DMS79 treated with DMSO at 0.1 percent for 48 hours (cell line): ENCODE measurements at places on chromosomes 4 and X.
A peak's percentile ranks its signal among the peaks of the same experiment; 100 is the strongest.

- no peak for DNase-seq
These were observed 61.4 kb downstream of the HTRA3 start for GRCh38 chr4:8330821-8331574.

DNA sequence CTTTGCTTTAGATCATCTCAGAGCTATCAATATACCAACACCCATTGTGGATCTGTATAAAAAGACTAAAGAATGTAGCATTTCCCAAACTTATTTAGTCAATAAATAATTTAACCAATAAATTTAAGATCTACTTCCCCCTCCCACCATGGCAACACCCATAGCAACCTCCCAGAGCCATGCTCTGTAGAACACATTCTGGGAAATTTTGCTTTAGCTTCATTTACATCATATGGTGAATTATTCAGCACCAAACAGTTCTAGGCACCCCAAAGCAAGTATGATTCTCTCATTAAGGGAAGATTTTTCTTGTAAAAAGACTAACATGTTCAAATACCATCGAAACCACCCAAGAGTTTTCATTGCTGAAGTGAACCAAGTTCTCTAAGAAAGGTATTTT, 80.5 kb upstream of the GPR34 start:
- no peak for DNase-seq

GRCh38 chr4:113285501-113285900, 236.0 kb downstream of the ANK2 start:
- DNase-seq = no peak

GRCh38 chr4:145196747-145197146, 16.4 kb upstream of the OTUD4 start:
- DNase-seq = peak; percentile 11

- no peak for DNase-seq
These were observed 35.5 kb downstream of the TBC1D9 start for GRCh38 chr4:140720387-140721304.

- no peak for DNase-seq
These were observed 8.8 kb downstream of the PLA2G12A start for GRCh38 chr4:109721033-109721432.

DNA sequence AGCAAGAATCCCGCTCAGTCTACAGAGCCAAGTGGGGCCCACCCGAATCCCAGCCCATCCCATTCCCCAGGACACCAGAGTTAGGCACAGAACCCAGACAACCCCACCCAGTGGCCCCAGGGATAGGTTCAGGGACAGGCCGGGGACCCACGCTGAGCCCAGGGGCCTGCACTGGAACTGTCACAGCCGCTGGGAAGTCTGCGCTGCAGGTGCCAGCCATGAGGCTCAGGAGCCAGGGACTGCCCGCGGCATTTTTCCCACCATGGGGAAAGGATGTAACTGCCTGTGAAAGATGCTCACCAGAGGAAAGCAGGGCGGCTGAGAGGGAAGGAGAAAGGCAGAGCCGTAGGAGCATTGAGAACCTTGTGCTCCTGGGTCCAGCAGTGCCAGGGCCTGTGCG, 12.0 kb downstream of the EVC2 start:
- DNase-seq = no peak

GRCh38 chrX:150032742-150033141, 94.5 kb upstream of the EOLA2 start:
- DNase-seq = peak; percentile 69

GRCh38 chr4:95215043-95215442, 333.7 kb downstream of the UNC5C start:
- DNase-seq = no peak

DNA sequence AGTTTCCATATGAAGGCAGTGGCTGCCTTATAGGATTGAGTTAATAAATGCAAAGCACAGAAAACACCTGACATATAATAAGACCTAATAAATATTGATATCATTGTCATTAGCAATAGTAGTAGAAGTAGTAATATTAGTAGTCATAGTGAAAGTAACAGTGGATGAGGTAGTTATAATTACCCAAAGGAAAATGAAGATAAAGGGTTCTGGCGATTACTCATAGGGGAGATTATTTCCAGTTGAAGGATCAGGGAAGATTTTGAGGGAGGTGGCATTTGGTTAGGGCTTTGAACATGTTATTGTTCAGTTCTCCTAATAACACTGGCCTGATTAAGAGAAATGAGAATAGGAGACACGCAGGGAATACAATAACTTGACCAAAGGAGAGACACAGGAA, 131.9 kb upstream of the GPRIN3 start:
- no peak for DNase-seq

DNA sequence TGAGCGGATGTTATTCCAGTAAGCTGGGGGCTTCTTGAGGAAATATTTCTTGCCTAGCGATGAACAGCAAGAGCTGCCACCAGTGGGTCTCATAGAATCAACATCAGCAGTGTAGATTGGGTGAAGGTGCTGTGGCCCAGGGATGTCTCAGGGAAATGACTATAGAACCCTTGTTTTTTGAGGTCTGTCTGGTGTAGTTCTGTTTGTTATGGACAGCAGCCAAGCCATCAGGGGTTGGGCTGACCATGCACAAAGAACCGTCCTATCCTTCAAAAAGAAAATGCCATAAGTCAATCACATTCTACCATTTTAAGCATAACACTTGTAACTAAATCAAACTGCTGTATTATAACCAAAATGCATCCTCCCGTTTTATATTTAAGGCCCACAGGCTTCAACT, 17.3 kb upstream of the C1GALT1C1 start:
- DNase-seq = no peak

- peak; percentile 78 for DNase-seq
These were observed at the start of gene MAGED1 for GRCh38 chrX:51892921-51893745. TSS of gene MAGED1 (plus strand) at chrX:51893623. CDS start at chrX:51894305, 682 bp downstream.

- DNase-seq = no peak
These were observed 48.9 kb upstream of the GRID2 start for GRCh38 chr4:92254767-92255442.

GRCh38 chrX:19887911-19888879, 795 bp upstream of the SH3KBP1 start:
- peak; percentile 3 for DNase-seq

DNA sequence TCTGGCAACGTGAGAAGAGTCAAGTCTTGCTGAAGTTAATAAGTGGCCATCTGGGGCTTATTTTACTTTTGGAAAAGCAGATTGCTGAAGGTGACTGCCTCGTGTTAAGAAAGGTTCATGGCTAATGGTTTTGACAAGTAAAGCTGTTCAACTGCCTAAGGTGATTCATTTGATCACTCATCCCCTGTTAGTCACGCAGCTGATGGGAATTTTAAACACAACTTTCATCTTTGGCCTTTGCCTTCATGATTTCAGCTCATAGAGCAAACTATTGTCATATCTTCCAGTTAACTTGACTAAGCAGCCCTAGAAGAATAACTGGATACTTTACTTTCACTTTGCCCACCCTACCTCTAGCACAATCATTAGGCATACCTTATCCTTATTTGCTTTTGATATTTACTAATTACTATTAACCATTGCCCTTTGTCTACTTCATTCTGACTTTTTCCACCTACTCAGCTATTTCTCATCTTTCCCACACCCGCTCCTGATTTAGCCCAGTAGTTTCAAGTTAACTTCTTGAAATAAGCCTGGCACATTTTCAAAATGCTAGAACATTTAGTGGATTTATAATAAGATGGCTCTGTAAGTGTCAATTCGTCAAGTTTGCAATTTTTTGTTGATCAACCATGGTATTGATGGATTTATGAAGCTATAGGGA, 170.6 kb upstream of the S100G start:
- no peak for DNase-seq

DNA sequence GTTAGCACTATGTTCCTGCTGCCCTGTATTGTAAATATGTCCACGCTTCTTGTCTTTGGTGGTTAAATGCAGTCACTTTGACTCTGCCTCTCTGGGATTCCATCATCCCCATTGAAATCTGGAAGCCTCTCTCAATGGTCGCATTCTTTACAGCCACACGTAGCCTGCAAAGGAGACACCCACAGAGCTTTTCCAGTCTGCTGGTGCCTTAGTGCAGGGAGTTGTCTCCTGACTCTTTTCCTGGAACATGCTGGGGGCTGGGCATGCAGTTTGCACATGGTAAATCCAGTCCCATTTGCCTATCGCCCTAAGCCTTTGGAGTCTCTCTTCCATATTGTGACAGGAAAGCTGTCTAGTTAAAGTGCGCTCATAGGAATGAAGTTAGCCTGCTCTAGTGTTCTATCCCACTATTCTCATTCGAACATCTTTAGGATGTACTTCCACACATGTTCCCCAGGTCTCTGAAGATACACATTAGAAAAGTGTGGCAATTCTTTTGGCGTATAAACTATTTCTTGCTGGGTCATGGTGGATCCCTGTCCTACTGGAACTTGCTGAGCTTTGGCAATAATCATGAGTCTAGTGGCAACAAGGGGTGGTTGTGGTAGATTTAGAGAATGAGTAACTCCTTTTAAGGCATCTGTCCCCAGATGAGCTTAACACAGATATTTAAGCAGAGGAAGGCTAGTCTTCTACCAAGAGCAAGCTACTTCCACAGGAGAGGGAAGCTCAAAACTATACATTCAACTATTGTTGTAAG, 33.7 kb downstream of the COQ2 start:
- DNase-seq = no peak

DNA sequence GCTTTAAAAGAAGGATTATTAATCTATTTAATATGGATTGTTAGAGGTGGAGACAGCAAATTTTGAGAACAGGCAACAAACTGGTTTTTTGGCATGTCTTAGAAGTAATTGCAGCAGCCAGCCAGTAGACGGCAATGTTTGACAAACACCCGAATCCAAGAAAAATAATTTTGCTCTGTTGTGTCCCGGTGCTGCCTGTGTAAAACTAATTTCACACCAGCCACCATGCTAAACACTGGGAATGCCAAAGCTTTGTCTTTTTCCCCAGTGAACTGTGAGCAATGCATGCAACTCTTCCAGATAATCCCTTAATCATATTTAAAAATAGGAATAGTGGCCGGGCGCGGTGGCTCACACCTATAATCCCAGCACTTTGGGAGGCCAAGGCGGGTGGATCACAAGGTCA, 25.9 kb downstream of the SMIM31 start:
- peak; percentile 8 for DNase-seq

DNA sequence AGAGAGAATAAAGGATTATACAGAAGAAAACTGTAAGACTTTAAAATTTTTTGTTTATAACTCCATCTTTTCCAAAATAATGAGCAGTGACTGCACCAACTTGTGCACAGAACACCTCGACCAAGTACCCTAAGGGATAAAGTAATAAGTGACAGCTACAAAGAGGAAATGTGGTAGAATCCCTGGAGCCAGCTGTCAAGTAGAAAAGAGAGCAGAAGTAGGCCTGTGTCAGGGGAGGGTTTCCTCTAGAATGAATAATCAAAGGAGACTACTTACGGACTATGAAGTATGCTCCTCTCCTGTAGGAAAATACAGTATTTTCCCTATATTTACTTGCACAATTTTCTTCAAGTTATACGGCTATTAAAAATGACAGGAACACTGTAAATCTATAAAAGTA, 1.2 kb downstream of the EIF1AX start:
- no peak for DNase-seq

DNA sequence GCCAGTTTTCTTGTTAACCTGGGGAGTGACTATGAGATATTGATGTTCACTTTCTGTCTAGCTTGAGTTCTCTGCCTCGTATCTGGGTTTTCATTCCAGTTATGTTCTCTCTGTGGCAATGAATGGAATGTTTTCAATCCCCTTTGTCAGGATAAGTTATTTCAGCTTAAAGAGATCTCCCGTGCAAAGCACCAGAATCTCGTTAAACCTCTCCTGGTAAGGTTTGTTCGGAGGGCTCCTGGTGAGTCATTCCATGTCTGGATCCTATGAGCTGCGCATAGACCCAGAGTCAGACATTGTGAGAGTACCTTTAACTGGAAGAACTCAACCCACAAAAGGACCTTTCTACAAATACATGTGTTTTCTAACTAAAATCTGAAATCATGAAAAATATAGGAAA, 51.0 kb downstream of the KDR start:
- DNase-seq = no peak

DNA sequence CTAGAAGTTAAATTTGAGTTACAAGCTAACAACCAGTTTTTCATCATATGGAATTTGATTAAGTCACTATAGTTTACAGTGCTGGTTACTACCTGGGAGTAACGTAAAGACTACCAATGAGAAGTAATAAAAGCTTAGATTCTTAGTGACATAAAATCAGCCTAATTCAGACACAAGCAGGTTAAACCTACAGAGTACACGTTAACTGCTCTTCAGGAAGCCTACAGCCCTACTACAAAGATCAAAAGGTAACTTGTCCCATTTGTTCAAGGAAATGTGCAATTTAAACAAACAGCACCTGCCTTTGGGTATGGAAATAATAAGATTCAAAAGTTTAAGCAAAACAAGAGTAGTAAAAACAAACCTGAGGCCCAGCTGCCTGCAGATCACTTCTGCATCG, 21.5 kb downstream of the PRSS12 start:
- DNase-seq = no peak

DNA sequence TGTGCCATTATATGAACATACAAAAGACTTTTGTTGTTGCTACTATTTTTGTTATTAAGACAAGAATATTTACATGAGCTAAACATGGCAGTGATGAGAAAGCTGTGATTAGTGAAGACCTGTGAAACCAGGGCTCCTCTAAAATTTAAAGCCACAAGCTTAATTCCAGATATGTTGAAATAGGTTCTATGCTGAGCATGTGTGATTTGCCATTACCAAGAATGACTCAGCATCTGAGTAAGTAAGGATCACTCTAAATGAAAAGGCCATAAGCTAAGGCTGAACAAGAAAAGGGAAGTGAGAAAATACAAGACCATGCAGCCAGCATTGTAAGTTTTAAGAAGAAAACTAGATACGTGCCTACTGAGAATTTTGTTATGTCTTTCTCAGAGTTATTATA, 75.9 kb upstream of the CAMK2D start:
- DNase-seq = no peak

- DNase-seq = no peak
These were observed 12.6 kb downstream of the SRD5A3 start for GRCh38 chr4:55358668-55359067.

GRCh38 chr4:14897217-14897616, 105.1 kb upstream of the CPEB2 start:
- DNase-seq = no peak

GRCh38 chrX:80550722-80551121, 130.5 kb downstream of the TENT5D start:
- DNase-seq = no peak

- DNase-seq = peak; percentile 0
These were observed 17.2 kb downstream of the SPIN3 start for GRCh38 chrX:56978172-56978571.

DNA sequence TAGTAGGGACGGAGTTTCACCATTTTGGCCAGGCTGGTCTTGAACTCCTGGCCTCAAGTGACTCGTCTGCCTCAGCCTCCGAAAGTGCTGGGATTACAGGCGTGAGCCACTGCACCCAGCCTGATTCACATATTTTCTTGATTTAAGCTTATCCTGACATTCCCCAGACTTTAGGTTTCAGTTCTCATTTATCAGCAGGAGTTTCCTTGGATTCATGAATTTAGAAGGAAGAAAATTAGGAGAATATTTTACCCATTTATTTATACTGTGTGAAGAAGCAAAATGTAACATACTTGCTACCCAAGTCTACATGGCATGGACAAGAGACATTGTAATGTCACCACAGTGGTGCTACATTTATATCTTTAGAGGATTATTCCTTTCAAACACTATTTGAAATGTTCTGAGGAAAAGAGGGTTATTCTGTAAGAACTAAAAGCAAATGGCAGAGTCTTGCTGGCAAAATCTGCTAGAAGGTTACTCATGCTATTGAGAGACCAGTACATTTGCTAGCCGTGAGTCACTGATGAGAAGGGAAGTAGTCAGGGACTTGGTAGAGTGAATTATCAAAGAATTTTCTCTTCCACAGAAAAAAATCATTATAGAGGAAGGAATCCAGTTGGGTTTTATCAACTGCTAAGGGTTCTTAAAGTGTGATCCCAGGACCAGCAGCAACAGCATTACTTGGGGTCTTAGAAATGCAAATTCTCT, 26.1 kb upstream of the CFAP299 start:
- no peak for DNase-seq
